Thoracic aorta (tissue), 2 donors: ENCODE measurements at places on chromosomes 11 and 22. TPM values are rescaled to one million over a fixed set of nuclear protein-coding genes. Genes with fewer than 3 reads are reported as not detected.

DNA sequence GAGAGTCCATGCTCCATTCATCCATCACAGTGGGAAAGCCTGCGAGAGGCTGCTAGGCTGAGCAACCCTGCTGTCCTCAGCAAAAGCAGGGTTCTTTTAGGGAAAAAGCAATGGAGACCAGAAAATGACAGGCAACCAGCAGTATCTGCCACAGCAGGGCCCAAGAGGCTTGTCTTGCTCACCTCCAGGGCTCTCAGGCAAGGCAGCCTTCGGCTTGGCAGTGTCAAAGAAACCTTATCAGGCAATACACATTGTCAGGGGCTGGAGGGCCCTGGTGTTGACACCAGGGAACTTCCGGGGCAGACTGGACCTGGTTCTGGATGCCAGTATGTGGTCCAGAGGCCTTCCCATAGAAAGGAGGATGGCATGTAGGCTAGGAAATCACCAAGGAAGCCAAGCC, 10.2 kb upstream of the TLCD5 start:
- DNase-seq, result no peak

DNA sequence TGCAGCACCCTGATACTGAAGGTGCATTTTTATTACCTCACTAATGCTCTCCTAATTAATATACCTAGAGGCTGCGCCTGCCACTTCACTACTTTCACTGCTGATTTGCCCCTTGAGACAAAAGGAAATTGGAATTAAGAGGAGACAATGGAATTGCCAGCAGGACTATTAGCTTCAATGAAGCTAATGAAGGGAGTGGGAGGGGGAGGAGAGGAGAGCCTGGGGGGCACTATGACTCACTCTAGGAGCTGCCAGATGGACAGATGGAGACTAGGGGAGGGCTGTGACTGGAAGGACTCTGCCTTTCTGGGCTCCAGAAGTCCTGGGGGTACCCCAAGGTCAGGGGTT, 102.8 kb upstream of the DRD2 start:
- DNase-seq, result no peak

The OR51B4 gene
- total RNA-seq, result not detected

DNA sequence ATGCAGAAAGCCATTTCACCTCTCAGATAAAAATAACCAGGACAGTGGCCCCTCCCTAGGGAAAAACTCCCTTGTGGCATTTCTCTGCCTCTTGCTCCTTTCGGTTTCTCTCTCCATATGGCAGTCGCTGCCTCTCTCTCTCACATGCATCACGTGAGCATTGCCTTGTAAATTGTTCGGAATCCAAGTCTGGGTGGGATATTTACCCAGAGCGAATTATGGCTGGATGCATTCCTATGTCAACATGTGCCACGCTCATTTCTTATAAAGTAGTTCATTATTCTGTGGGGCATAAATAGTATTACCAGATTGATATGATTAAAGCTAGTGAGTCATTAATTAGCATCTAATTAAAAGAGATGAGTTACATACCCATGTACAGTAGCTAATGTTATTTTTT, 392.9 kb downstream of the INSC start:
- DNase-seq, result no peak

DNA sequence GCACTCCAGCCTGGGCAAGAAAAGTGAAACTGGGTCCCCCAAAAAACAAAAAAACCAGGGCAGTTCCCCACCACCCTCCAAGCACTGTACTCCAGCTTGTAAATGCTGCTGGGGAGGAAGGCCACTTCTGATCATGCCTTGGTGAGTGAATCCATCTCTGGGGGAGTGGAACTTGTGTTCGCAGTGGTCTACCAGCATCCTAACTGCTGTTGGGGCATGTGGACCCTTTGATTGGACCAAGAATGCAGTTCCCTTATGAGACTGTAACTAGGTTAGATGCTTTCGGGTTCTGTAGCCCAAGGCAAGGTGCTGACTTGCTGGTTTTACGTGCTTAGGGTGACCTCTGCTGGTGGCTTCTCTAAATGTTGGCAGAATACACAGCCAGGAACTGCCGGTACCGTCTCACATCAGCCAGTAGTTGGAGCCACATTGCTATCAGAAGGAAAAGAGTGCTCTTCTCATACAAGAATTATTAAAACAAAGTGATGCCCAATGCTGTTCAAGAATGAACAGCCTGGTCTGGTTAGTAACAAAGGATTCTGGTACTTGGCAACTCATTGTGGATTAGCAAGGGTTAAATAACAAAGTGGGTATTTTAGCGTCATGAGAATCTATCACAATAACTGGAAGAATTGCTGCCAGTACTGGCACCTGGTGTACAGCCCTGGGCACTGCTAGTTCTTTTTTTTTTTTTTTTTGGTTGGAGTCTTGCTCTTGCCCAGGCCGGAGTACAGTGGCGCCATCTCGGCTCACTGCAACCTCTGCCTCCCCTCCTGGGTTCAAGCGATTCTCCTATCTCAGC, 13.0 kb downstream of the EIF1AD start:
- DNase-seq, result peak; percentile 83

GRCh38 chr11:73095613-73096012, 46.5 kb downstream of the FCHSD2 start:
- DNase-seq, result no peak
